ENCODE measurements at places on chromosomes 13 and 19.

- no peak for DNase-seq
These were observed 74.0 kb downstream of the PDS5B start for GRCh38 chr13:32660227-32660626.

DNA sequence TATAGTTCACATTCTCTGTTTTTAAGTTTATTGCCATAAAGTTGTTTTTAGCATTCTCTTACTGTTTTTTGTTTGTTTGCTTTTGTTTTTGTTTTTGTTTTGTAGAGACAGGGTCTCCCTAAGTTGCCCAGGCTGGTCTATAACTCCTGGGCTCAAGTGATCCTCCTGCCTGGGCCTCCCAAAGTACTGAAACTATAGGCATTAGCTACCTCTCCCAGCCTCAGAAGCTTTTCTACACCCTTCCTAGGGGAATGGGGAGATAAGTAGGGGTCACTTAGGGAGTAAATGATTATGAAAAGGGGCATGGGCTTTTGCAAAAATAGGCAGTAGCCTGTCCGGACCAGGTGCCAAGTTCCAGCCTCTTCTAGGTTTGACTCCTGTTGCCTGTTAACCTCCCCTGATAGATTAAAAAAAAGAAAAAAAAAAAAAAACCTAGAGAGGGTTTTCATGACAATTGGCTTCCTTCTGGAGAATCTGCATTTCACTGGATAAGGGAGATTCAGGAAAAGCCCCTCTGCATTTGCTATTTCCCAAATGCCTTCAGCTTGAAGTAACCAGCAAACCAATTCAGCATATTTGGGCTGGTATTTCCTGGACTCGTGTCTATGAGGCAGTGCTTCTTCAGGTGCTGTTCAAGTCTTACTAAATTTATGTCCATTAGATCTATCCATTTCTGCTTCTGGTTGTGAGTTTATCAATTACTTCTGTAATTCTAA, 216.8 kb downstream of the TM9SF2 start:
- no peak for DNase-seq

DNA sequence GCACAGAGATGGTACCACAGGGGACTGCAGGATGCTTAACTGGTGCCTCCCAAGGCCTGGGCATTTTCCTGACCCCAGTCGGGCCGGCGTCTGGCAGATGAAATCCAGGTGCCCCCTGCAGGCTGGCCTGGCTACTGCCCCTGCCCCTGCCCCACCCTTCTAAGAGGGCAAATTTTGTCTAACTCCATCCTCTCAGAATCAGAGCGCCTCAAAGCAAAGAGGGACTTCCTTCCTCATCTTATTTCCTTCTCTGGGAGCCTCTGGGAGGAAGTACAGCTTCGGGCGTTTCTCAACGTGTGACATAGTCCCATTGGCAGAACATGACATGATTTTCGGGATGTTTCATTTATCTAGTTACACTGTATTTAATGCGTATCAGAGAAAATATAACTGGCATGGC, 2.7 kb downstream of the PRKACA start:
- peak; percentile 48 for DNase-seq

GRCh38 chr13:21796775-21797514, 126.1 kb downstream of the FGF9 start:
- DNase-seq = no peak

- DNase-seq = no peak
These were observed 103.3 kb downstream of the CRYL1 start for GRCh38 chr13:20422362-20422761.

GRCh38 chr19:29491995-29492577, 33.7 kb upstream of the VSTM2B start:
- peak; percentile 64 for DNase-seq

GRCh38 chr19:40078377-40078776, 12.4 kb downstream of the ZNF780A start:
- no peak for DNase-seq

- no peak for DNase-seq
These were observed at the start of gene LILRB5 for GRCh38 chr19:54257116-54257480. Gene LILRB5, minus strand, starts transcription at chr19:54257273. Its CDS starts 80 bp downstream, at chr19:54257193.

DNA sequence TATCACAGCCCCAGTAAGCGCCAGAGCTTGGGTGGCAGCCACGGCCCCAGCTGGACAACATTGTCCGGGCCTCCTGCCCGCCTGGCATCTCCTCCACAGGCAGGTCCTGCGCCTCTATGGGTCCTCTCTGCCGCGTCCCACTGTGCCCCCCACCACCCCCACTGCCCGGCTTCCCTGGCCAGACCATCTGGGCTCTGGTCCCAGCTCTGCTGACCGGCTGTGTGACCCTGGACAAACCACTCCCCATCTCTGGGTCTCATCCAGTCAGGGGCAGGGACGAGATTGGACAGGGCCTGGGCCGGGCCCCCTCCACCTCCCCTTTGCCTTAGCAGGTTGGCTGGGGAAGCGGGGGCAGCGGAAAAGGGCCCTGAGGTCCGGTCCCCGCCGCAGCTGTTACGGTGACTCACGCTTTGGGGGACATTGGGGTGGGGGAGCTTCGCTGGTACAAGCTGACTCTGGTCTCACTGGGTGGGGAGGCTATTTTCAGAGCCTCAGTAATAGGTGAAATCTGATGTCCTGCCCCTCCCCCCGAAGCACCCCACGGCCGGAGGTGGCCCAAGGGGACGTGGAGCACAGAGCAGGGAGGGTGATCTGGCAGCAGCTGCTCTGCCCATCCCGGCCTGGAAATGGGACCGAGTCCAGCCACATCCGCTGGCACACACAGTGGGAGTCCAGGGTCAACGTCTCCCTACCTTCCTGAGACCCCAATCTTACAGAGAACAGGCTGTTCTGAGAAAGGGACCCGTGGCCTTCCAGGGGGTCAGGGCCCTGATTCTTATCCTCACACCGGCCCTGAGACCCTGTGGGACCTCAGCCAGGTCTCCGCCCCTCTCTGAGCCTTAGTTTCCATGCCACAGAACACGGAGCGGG, 9.1 kb downstream of the NFIC start:
- peak; percentile 91 for DNase-seq

- no peak for DNase-seq
These were observed 85.1 kb upstream of the UFM1 start for GRCh38 chr13:38264363-38265131.

- no peak for DNase-seq
These were observed 140.4 kb downstream of the COL4A1 start for GRCh38 chr13:110166598-110166997.

- no peak for DNase-seq
These were observed 2448.7 kb upstream of the PCDH20 start for GRCh38 chr13:63864171-63864902.

DNA sequence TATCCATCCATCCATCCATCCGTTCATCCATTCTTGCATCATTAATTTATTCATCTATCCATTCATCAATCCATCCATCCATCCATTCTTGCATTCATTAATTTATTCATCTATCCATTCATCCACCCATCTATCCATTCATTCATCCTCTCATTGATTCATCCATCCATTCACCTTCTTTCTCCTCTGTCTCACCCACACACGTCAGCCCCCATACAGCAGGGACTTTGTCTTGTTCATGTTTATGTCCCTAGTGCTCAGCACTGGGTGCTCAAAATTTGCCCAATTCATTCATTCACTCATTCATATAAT, 683 bp upstream of the AP1M2 start:
- DNase-seq = no peak

- no peak for DNase-seq
These were observed 52.9 kb downstream of the OR10H4 start for GRCh38 chr19:16001481-16002312.

DNA sequence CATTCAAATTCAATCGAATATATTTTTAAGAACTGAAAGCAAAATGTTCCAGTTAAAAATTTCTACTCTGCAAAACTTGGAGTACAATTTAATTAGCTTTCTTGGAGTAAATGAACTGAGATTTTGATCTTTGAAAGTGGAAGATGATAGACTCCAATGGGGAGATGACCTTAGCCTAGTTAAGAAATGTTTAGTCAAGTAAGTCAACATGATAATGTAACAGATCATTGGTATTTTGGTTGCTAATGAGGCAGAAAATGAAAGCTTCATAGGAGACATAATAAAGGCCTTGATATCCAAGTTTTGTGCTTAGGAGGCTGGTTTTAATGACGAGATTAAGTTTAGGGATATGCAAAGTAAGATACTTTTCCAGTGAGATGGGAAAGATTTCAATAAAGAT, 181.7 kb downstream of the ITGBL1 start:
- no peak for DNase-seq

DNA sequence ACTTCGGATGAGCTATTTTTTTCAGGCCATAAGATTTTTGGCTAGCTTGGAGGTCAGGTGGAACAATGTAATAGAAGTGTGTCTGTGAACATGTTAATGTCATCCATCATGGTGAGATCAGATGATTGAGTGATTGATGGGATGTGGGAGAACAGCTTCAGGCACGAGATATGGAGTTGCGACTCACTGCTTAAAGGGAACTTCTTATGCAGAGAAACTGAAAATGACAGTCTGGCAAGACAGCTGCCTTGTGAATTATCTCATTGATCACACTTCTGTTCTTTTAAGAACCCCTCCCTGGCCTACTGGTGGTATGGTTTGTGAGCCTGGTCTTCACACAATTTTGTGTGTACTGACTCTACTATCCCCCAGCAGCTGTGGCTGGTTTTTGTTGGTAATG, 96.0 kb downstream of the OLFM4 start:
- DNase-seq = no peak

DNA sequence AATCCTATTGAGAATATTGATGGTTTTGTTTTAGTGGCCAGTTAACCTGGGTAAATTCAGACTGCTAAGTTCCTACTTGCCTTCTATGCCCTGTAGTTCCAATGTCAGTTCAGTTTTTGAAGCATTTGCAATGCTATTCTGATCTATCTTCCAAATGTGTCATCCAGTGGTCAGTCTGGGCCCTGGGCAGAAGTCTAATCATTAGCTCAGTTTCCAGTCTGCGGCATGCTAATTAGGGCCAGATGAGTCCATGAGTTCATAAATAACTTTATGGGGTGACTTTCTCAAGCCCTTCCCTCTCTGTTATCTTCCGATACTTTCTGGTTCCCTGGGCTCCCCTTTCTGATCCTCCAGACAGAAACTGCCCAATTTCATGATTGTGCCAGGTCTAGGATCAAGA, 32.7 kb downstream of the FAM187B start:
- no peak for DNase-seq

- DNase-seq = no peak
These were observed 124.2 kb downstream of the LMO7 start for GRCh38 chr13:75760131-75761021.

DNA sequence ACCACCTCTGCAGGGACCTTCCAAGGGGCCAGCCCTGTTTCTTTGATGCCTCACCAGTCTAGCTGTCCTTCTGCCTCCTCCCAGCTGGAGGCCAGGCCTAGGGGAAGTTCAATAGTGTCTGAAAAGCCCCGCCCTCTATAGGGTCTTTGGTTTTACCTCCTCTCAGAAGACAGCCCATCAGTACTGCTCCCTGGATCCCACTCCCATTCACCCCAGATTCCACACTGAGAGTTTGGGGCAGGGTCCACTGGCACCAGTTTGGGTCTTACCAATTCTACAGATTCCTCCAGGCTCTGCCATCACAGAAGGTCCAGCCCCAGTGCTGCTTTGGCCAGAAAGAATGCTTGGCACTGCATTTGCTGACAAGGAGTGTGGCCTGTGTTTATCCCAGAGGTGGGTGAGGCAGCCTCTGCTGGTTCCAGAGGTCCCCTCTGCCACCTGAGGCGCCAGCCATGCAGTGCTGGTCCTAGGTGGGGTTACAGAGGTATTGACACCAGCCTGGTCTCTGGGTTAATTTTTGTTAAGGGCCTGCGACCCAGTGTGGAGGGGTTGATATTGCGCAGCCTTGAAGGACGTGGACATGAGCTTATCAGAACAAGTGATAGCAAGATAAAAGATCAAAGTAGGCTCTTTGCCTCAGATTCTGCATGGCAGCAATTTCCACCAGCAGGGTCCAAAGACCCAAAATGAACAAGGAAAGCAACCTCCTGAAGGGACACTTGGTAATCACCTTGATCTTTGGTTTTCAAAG, 41.4 kb upstream of the IGSF23 start:
- no peak for DNase-seq

GRCh38 chr13:87168390-87168789, 502.8 kb upstream of the SLITRK5 start:
- DNase-seq = no peak

GRCh38 chr19:11205939-11206570, 8.7 kb upstream of the KANK2 start:
- DNase-seq = no peak

DNA sequence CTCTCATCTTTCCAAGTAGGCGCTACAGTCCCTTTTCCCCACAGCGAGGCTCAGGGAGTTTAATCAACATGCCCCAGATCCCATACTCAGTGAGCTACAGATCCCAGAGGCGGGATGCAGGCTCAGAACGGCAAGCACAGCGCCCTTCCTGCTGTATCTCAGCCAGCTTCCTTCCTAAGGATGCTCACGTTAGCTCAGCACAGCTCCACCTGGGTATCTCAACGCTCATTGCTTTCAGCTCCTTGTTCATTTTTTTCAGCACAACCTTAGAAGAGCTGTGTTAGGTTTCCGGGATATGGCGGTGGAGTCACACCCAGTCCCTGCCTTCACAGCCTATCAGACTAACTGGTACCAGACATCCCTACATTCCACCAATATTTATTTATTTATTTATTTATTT, 3.1 kb upstream of the MEGF8 start:
- no peak for DNase-seq

DNA sequence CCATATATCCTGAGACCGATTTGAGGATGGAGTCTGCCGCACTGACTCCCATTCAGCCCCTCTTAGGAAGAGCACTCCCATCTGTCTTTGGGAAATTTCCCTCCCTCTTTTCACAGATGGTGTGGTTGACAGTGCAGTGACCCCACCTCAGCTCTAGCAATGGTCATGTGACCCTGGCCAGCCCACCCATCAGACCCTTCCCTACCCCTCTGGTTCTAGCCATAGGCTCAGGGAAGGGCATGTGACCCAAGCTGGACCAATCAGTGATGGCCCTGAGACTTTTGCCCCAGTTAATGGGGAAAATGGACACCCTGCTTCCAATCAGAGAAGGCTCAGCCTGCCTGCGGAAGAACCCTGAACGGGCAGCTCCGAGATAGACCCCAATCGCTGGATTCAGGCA, 26.3 kb downstream of the IL12RB1 start:
- no peak for DNase-seq

DNA sequence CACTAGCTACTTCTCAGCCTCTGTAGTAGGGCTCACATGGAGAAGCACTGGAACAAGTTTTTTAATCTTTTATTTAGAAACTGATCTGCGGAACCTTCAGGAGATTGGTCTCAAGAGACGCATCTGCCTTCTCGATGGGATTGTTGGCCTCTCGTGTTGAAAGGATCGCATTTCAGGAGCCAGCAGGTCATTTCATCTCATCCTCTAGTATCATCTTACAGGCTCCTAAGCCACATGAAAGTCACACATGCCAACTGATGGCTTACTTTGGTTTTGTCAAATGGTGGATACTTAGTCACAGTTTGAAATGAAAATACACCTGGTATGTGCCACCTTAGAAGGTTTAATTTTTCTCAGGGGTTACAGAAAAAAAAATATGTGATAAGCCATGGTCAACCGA, 1703.6 kb downstream of the EFNB2 start:
- no peak for DNase-seq

- no peak for DNase-seq
These were observed 3.9 kb downstream of the SIGLEC7 start for GRCh38 chr19:51145916-51146493.
